ENCODE measurements at places on chromosomes 6 and 20.

- DNase-seq = no peak
Measured at GRCh38 chr6:37960139-37960935, 140.8 kb downstream of the ZFAND3 start.

DNA sequence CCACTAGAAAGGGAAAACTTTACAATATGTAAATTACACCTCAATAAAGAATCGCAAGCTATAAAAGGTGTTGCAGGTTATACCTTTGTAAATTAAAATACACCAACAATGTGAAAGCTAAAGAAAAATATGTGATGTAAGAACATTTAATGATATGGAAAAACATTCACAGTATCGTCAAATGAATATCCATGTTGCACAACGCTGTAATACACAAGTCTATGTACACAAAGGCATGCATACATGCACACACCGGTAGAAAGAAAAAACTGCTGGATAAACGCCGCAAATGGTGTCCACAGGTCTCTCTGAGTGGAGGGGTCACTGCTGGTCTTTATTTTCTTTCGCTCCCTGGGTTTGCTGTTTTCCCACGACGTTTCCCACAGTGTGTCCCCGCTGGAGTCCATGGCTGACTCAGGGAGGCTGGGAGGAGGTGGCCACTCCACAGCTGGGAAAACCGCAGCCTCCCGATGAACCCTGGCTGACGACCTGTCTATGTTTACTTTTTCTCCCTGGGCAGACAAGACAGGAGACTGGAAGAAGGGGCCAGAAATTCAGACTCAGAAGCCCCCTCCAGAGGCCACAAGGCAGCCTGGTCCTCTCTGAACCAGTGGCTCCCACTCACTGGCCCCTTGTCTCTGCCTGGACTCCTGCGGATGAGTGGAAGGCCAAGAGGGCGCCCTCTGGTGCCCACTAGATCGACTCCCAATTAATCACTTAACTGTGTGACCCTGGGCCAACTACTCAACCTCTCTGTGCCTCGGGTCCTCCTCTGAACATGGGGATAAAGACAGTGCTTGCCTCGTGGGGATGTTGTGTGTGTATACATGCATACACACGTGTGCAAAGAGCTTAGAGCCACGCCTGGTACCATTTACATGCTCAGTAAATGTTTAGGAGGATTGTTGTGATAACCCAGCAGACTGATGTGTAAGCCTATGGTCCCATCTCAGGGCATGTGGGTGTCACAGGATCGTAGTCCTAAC lies 12.8 kb upstream of the BPI start:
- no peak for DNase-seq

GRCh38 chr6:29827579-29828470 lies at the start of gene HLA-G:
Gene HLA-G, plus strand, starts transcription at chr6:29827825. Its CDS starts 20 bp downstream, at chr6:29827845.
- no peak for DNase-seq

DNA sequence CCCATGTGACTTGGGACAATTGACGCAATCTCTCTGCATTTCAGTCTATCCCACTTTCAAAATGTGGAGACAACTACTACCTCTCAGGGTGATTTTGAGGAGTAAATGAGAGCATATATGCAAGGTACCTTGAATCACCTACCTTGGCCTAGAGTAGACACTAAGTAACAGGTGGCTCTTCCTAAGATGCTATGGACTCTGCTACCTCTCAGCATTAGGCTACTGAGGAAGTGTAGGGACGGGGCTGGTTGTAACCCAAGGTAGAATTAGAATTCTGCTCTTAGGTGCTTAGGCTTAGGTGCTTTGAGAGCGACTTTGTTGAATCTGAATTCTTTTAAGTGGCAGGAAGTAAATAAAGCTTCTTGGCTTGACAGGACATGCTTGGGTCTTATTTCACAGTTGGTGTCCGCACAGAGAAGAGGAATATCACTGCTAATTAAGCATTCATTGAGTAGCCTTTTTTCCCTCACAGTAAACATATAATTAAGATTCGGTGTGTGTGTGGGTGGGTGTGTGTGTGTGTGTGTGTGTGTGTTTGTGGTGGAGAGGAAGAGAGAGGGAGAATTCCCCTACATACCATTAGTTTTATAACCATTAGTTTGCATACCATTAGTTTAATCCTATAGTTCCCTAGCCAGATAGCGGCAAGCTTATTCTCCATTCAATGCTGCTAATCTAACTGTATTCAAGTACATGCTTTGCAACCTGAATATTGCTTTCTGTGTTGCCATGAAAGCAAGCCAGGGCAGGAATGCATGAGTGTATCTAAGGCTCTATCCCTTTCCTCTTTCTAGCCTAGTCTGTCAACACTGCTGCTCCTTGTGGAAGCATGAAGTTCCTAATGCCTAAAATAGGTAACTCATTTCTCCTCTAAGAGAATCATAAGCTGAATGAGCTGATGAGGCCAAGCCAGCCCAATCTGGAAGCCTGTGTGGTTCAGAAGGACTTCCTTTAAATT lies 112.5 kb downstream of the IPCEF1 start:
- peak; percentile 44 for DNase-seq

DNA sequence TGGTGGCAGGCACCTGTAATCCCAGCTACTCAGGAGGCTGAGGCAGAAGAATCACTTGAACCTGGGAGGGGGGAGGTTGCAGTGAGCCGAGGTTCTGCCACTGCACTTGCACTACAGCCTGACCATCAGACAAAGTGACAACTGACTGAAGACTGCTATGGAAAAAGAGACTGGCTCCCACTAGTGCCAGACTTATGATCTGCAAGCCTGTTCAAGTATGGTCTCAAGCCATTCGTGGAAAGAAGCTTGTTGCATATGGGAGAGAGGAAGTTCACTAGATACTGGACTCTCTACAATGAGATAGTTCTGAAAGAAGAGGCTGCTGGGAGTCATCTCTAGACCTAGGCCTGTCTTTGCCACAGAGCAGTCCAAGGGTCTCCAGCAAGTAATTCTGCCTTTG lies 26.7 kb downstream of the MDN1 start:
- no peak for DNase-seq

DNA sequence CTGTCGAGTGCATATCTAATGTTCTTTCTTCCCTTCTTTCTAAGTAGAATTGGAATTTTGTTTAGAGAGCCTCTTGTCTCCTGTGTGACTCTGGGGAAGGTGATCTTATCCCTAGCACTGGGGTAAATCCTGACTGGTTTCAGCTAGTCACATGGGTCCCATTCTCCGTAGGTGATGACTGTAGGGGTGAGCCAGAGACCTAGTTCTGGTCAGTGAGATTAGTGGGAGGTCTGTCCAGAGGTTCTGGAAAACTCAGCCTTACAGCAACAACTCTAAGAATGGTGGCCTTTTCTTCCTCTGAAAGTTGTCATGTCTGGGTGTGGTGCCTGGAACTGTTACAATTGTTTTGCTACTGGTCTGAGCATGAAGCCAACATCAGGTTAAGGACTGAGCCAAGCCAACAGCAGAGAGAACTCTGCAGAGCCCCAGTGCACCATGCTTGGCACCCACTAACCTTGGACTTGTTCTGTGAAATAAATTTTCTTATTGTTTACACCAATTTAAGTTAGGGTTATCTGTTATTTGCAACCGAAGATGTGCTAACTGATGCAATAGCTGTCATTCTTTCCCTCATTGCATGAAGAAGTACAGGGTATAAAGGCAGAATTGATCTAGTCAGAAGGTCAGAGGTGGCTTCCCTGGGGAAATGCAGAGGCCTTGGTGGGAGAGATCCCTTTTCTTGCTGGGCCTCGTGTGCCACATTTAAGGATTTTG lies 56.8 kb upstream of the TULP4 start:
- no peak for DNase-seq

- no peak for DNase-seq
Measured at GRCh38 chr6:121482004-121482693, 46.7 kb downstream of the GJA1 start.

GRCh38 chr6:30480536-30481156 lies 8.7 kb upstream of the HLA-E start:
- no peak for DNase-seq

- no peak for DNase-seq
Measured at GRCh38 chr20:58360936-58361335, 28.1 kb upstream of the VAPB start.

DNA sequence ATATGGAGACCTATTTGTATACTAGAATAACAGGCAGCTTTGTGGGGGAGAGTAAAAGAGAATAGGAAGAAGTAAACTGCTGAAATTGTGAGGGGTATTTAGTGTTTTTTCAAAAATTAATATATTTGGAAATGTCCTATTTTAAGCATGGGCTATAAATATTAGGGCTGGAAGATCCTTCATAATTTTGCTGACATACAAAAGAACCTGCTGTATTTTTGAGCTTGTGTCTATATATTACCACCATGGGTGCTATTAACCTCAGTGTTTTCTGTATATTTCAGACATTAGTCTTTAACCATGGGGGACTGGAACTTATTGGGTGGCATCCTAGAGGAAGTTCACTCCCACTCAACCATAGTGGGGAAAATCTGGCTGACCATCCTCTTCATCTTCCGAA lies at the start of gene GJA10:
GJA10 (plus strand) TSS at position 301 of the 400 bp plus-strand sequence; CDS start at position 301, 0 bp downstream.
- DNase-seq = no peak

- no peak for DNase-seq
Measured at GRCh38 chr6:4503700-4504099, 272.5 kb upstream of the CDYL start.

- DNase-seq = no peak
Measured at GRCh38 chr6:153727885-153728284, 311.2 kb upstream of the OPRM1 start.

DNA sequence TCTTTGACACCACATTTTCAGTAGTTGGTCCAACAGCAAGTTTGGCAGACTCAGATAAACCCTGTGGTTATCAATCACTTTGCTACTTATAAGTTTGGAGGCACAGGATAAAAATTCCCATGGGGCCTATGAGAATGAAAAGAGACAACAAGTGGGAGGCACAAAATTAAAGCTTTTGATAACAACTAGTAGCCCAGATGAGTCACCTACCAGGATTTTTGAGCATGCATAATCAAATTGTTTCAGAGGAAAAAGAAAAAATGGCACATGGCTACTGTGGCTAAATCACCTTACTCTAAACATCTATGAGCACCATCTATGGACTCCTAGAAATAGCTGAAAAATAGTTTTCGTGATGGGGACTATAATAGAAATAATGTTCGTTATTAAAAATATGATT lies 40.8 kb upstream of the BMP5 start:
- no peak for DNase-seq

DNA sequence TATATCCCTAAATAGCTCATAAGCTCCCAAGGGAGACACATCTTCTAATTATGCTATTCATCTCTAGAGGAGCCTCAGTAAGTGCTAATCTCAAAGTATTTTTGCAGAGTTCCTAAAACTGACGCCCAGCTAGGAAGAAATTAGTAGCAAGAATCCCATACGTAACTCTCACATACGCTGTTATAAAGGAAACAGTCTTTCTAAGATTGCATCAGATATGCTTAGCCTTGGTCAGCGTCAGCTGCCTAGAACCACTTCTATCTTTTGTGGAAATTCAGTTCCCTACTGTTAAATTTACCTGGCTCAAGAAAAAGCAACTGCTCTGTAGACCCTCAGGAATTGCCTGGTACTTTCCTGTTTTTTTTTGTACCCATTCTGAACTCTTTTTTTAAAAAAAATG lies 13.6 kb downstream of the RIPOR2 start:
- DNase-seq = no peak

- DNase-seq = no peak
Measured at GRCh38 chr6:34231566-34232336, 4.9 kb upstream of the HMGA1 start.

- no peak for DNase-seq
Measured at GRCh38 chr6:16783952-16784565, 22.8 kb upstream of the ATXN1 start.

DNA sequence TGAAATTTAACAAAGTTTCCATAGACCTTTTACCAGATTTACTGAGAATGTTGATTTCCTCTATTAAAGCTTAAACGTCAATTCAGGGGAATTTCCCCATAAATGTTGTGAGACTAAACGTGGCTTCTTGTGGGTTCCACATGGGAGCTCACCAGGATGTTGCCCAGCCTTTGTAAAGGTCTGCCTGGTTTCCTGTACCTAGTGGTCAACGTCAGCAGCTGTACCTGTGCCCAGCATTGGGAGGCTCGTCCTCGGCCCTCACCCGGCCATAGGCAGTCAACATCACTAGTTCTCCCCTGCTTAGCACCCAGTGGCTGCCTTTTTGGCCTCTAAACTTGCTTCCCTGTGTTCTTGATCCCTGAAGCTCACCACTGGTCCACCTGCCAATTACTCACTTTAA lies 22.1 kb upstream of the CD83 start:
- DNase-seq = no peak

GRCh38 chr6:19812512-19813119 lies 24.6 kb upstream of the ID4 start:
- DNase-seq = no peak

- DNase-seq = no peak
Measured at GRCh38 chr20:22815603-22816315, 219.4 kb upstream of the SSTR4 start.

DNA sequence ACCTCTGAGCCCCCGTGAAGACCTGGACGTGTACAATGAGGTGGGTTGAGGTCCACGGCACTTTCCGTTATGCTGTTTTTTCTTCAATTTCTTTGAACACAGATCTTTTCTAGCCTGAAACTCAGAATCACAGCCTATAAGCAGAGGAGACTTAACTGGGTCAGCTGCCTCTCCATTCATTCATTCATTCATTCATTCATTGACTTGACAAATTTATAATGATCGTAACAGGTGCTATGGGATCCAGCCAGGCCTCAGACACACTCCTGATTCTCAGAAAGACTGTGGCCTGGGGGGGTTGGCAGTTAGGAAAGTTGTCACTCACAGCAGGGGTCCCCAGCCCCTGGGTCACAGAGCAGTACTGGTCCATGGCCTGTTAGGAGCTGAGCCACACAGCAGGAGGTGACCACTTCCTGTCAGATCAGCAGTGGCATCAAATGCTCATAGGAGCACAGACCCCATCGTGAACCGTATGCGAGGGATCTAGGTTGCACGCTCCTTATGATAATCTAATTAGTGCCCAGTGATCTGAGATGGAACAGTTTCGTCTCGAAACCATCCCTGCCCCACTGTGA lies 38.6 kb upstream of the IRF4 start:
- no peak for DNase-seq

GRCh38 chr20:54485631-54486030 lies 10.2 kb downstream of the DOK5 start:
- no peak for DNase-seq

GRCh38 chr20:57966620-57967019 lies 256.8 kb upstream of the PMEPA1 start:
- no peak for DNase-seq

- DNase-seq = no peak
Measured at GRCh38 chr6:137977206-137977605, 110.1 kb downstream of the TNFAIP3 start.

GRCh38 chr6:135861189-135861588 lies 9.7 kb downstream of the PDE7B start:
- DNase-seq = no peak

DNA sequence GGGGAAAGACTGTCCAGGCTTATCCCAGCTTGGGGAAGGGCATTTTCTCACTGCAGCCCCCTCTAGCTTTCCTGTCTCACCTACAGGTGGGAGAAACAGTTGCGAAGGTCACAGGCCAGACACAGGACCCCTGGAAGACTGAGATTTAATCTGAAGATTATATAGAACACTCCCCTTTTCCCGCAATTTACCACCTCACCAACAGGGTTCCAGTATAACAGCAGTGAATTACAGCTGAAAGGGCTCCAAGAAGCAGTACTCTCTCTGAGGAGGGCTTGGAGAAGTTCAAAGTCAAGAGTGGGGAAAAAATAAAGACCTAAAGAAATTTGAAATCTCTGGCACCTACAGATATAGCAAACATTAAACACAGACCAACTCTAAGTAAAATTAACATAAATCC lies 111.9 kb downstream of the ANKRD60 start:
- DNase-seq = no peak

- DNase-seq = no peak
Measured at GRCh38 chr6:14010275-14010674, 85.5 kb downstream of the RNF182 start.

GRCh38 chr6:141445928-141446628 lies 686.6 kb upstream of the GJE1 start:
- no peak for DNase-seq
